ENCODE measurements at places on chromosomes 12 and 14.
A peak's percentile ranks its signal among the peaks of the same experiment; 100 is the strongest.

GRCh38 chr14:65238456-65238855 is 136.1 kb upstream of the MAX start:
- peak; percentile 90 for DNase-seq

DNA sequence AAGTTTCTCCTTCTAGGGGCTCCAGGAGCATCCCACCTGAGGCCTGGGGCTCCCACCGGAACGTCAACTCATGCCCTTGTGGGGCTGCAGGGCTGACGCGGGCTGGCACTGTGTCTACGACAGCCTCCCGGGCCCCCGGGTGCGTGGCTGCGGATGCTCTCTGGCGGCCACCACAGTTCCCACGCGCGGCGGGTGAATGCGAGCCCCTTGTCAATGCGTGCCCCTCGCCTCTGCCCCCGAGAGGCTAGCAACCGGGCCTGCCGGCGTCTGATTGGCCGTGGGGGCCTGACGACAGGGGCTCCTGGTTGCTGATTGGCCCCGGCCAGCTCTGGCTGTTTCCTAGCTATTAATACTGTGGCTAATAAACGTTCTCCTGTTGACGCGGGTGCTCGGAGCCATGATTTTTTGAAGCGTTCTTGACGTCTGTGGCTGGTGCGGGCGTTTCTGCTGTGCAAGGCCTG is 1.8 kb upstream of the MEG3 start:
- no peak for DNase-seq

DNA sequence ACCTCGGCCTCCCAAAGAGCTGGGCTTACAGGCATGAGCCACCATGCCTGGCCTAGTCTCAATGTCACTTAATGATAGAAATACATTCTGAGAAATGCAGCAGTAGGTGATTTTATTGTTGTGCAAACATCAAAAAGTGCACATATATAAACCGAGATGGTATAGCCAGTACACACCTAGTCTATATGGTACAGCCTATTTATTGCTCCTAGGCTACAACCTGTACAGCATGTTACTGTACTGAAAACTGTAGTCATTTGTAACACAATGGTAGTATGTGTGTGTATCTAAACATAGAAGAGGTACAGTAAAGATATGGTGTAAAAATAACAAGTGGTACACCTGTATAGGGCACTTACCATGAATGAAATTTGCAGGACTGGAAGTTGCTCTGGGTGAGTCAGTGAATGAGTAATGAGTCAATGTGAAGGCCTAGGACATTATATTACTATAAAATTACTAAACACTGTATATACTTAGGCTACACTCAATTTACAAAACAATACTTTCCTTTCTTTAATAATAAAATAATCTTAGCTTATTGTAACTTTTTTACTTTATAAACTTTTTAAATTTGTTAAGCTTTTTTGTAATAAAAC is 166.7 kb upstream of the SYT1 start:
- peak; percentile 15 for DNase-seq

- DNase-seq = no peak
Measured at GRCh38 chr12:34400986-34401658, 378.8 kb downstream of the ALG10 start.

DNA sequence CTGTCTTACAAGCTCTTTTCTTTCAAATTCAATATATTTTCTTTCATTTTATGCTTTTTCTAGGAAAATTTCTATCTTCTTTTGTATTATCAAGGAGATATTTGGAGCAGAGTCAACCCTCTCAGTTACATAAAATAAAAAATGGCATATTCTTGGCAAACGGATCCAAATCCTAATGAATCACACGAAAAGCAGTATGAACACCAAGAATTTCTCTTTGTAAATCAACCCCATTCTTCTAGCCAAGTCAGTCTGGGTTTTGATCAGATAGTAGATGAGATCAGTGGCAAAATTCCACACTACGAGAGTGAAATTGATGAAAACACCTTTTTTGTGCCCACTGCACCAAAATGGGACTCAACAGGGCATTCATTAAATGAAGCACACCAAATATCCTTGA is 20.6 kb downstream of the PIK3C2G start:
- DNase-seq = no peak

- DNase-seq = no peak
Measured at GRCh38 chr12:43578782-43579181, 26.8 kb upstream of the ADAMTS20 start.

- DNase-seq = no peak
Measured at GRCh38 chr12:100156731-100157426, 14.2 kb upstream of the BLTP3B start.

GRCh38 chr12:11762723-11763326 is 113.4 kb downstream of the ETV6 start:
- no peak for DNase-seq

DNA sequence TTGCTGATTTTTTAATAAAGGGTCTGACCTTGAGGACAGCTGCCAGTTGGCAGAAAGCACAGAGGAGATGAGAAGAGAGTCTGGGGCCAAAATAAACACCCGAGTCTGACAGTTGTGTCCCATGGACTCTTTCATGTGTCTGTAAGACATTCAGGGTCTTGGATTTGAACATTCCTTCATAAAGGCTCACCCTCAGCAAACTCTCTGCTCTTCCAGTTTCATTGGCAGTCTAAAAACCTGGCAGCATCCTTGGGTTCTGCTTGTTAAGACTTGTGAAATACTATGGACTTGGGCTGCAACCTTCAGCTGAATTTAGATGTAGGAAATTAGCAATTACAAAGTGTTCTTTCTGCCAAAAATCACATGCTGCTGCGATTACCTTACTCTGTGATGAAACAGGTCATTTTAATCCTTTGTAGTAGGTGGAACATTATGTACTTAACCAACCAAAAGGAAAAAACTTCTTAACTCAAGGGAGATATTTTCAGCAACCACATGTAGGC is 32.0 kb upstream of the LMNTD1 start:
- peak; percentile 15 for DNase-seq

DNA sequence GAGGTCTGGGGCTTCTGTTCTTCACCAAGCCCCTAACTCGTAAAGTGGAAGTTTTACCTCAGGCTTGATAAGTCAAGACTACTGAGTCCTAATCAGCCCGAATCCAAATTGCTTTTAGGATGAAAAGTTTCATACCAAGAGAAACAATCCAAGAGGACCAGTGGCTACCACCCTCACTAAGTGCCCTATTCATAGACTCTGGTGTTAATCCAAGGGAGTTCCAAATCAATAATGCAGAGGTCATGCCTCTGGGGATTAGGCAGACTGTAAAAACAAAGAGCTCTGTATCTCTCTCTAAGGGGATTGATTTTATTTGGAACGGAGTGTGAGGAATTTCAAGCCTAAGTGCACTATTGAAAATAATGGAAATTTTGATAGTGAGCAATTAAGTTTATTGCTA is 76.3 kb upstream of the LMNTD1 start:
- DNase-seq = no peak

DNA sequence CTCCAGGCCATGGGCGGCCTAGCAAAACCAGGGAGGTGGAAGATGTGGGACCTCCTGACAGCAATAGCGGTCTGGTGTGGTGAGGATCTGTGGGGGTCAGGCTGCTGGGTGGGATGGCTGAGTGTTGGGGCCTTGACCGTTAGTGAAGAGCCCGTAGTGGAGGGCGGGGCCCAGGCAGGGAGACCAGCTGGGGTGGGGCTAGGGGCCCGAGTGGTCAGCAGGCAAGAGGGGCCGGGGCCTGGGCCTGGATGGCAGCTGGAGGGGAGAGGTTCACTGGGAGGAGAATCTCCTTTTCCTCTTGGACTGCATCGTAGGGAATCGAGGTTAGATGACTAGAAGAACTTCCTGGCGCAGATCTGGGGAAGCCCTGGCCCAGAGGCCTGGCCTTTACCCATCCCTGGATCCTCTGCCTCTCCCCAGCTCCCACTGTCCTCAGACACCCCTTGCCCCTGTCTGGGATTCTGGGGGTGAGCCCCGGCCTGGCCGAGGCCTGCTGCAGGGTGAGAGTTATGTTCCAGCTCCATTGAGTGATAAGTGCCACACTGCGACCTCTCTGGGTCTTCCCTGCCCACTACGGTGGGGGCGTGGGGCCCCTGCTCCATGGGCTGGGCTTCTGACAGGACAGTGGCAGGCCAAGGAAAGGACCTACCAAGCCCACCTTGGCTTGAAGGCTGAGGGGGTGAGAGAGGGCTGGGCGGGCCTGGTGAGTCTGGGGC is 47.1 kb downstream of the KRT80 start:
- DNase-seq = no peak

GRCh38 chr12:57215668-57216013 is 953 bp upstream of the NXPH4 start:
- DNase-seq = no peak

- DNase-seq = no peak
Measured at GRCh38 chr12:98838231-98838647, 193.1 kb downstream of the APAF1 start.

DNA sequence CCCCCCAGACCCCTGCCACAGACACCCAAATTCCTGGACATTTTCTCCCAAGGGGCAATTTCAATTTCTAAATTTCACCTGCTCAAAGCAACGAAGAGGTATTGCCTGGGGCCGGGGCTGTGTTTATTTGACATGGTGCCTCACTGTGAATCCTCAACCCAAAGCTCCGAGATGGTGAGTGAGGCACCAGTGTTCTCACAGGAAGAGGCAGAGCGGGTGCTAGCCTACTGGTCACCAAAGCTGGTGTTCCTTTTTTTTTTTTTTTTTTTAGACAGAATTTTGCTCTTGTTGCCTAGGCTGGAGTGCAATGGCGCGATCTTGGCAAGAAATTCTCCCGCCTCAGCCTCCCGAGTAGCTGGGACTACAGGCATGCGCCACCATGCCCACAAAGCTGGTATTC is 14.8 kb upstream of the SH2B3 start:
- no peak for DNase-seq

DNA sequence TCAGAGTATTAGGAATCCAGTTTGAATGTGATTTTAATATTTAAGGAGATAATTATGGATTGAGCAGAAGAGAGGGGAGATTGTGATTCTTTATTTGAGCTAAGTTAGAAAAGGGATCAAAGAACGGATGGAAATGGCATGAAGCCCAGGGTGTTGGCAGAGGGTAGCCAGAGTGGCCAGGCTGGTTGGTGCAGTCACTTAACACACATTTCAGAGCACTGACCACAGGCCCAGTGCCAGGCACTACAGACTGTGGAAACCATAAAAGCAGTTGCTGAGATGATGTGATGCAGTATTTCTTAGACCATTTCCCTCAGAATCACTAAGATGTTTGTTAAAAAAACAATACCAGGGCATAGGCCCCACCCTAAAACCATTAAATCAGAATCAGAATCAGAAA is 167.7 kb upstream of the AMIGO2 start:
- DNase-seq = peak; percentile 46

DNA sequence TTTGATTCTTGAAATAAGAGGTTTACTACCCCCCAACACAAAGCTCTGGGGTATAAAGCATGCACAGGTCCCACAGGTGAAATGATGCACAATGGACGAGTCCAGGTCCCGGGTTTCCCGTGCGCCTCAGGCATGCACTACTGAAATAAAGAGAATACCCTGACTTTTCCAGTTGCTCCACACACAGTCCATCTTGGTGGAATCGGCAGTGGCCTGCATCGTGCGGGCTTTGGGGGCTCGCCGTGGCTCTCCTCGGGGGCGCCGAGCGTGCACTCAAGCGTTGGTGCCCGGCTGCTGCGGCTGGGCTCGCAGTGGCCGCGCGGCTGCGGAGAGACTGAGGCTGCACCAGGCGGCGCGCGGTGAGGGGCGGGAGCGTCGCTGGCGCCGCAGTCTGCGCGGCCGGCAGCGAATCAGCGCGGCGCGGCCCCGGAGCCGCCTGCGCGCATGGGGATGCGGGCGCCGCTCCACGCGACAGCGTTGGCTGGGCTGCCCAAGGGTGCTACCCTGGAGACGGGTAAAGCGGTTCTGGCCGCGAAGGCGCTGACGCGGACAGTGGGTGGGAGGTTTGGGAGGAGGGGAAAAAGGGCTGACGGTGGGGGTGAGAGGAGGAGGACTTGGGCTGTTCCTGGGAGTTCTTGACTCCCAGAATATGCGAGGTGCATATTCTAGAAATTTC is 53.8 kb upstream of the CCDC175 start:
- DNase-seq = no peak

GRCh38 chr14:74616507-74616906 is 4.5 kb upstream of the LTBP2 start:
- DNase-seq = peak; percentile 88

DNA sequence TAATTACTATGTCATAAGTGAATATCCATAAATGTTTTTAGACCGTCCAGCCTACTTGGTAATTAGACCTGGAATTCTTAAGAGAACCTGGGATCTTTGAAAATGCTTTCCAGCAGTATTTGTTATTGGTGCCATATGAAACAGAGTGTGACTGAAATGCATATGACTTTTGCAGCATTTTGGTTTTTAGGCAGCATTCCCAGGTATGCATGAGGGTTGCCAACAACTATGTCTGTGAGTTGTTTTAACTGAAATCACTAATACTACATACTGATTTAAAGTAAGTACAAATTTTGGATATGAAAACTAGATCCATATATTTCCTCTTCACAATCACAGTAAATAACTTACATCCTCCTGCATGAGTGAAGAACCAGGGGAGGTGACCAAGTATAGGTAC is 437.7 kb upstream of the FAR2 start:
- no peak for DNase-seq

DNA sequence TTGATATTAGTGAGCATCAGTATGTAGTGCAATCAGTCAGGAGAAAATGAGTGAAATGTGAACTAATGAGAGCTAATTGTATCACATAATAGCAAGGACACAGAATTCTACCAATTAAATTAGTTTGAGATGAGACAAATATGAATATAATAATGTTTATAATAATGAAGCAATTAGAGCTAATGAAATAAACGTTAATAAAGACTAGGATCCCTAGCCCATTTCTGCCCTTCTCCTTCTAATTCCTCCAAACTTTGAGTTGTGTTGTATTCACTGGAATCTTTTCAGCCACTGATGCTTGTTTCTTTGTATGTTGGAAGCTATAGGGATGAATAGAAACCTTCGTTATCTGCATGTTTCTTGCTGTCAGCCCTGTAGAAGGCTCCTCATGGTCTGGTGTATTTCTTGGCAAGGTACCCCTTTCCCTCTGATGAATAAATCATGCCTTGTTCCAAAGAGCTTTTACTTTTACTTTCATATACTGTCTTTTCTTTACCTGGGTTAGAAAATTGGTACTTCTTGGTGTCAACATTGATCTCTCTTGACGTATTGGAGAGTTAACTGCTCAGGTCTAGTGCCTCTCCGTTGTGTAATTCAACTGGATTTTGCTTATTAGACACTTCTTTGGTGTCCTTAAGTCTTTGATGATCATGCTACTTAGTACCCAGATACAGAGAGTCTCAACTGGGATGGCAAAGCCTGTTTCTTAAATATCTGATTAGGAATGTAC is 154.8 kb downstream of the PTCSC3 start:
- no peak for DNase-seq

GRCh38 chr12:107558141-107558815 is 127.3 kb upstream of the PWP1 start:
- DNase-seq = no peak

GRCh38 chr14:105944632-105945610 is 418.5 kb downstream of the TMEM121 start:
- DNase-seq = peak; percentile 52

- DNase-seq = no peak
Measured at GRCh38 chr12:91551927-91552326, 369.3 kb upstream of the DCN start.

GRCh38 chr14:86915406-86915805 is 1077.6 kb downstream of the GALC start:
- DNase-seq = no peak

Measured in RPMI7951 (cell line).